MG63 (cell line): ENCODE measurements at places on chromosomes 3 and 15. TPM values are rescaled to one million over a fixed set of nuclear protein-coding genes. Genes with fewer than 3 reads are reported as not detected.

GRCh38 chr15:68416158-68416535, 15.8 kb downstream of the ITGA11 start:
- no peak for DNase-seq

- no peak for DNase-seq
These were observed 5.7 kb downstream of the SNX33 start for GRCh38 chr15:75653347-75653913.

Gene GPR149
- not detected in 2 replicates for total RNA-seq

Gene PP2D1
- not detected in 2 replicates for total RNA-seq

DNA sequence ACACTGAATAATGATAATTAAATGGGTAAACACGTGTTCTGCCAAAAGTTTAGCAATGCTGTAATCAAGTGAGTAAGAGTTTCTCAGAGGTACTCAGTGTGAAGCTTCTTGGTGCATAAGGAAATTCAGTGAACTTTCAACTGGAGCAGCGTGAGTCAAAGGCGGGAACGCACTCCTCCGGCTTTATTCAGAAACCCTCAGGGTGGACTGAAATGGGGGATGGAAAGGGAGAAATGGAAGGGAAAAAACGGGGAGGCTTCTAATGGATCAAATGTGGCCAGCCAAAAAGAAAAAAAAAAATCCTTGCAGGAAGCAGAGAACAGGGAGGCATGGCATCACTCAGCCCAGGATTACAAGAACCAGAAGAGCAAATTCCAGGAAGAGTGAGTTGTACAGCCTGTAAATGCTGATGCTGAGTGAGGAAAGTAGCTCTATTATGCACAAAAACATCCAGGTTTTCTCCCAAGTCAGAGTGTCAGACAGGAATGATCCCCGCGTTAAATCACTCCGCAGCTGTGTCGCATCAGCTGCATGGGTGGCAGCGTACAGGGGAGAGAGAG, 85.3 kb downstream of the ASB7 start:
- DNase-seq, result peak; percentile 92

Gene GP9
- not detected in 2 replicates for total RNA-seq

DNA sequence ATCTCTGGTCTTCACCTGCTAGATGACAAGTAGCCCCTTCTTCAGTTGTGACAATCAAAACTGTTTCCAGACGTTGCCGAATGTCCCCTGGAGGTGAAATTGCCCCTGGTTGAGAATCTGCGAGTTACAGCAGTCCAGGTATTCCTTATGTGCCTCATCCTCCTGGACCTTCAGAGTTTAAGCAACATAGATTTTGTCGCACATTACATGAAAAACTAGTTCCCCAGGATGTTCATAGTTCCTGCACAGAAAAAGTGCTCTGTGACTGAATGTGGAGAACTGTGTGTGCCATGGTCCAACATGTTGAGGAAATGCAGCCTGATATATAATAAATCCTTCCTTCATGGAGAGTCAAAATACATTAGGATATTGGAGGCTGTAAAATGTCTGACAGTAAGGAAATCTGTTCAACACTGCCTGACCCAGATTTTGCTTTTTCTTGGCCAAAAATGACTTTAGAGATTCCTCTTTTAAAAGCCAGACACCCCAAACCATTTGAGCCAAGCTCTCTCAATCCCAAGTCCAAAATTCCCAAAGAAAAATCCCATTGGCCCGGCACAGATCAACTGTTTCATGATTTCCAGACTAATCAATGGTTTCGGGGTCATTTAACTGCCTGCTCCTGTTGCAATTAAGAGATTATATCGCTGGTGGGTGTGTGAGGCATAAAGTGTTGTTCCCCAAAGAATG, 20.4 kb upstream of the SHC4 start:
- DNase-seq, result no peak

DNA sequence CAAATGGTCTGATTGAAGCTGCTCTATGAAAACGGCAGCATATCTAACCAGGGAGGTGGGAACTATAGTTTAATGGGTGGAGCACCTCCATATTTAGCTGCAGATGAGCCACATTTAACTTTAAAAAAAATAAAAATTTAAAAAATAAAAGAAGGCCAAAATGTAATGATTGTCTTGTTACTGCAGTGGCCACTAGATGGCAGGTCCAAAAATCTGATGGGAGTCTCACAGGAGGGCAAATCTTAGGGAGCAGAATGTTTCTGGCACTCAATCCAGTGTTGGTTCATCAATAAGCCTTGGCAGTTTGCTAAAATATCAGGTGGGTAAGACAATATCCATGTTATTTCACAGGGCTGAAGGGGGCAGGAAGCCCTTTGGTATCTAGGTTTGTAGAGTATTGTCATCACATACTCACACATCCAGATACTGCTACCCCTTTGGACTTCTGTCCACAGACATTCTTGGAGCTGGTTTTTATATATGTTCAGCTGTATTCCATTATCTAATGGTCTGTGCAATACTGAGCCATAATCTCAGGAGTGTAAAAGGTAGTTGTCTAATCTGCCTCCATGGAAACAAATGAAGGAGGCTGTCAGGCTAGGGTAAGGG, 233.3 kb downstream of the TIGIT start:
- DNase-seq, result no peak

GRCh38 chr15:75662823-75663519, 15.3 kb downstream of the SNX33 start:
- DNase-seq, result no peak

DNA sequence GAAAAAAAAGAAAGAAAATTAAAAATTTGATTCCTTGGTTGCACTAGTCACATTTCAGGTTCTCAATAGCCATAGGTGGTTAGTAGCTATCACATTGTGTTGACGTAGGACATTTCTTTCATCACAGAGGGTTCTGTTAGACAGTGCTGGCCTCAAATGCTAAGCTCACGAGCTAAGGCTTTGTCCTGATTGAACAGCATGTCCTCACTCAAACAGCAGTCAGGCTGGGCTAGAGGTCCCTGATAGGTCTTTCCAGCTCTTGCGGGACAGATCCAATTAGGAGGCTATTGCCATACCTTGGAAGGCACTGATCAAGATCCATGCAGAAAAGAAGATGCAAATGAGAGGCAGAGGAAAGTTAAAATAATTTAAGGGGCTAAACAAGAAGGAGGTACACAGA, 85.9 kb upstream of the HACD2 start:
- no peak for DNase-seq

- DNase-seq, result peak; percentile 39
These were observed 3.5 kb downstream of the SPINT1 start for GRCh38 chr15:40847223-40847961.

DNA sequence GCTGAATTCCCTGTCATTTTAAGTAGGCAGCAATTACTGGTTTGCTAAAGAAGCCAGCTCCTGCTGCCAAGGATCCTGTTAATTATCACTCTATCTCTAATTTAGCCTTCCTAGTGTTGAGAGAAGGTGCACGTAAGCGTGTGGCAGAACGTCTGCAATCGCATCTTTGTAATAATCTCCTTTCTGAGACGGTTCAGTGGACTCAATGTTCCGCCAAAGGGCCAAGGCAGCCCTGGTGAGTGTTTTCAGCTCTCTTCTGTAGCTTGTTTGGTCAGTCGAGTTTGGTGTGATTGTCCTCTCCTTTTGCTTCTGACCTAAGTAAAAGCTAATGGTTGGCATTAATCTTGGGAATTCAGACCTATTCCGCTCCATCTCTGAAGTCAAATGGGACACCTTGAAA, 24.2 kb downstream of the MITF start:
- DNase-seq, result no peak

Gene CASR
- not detected in 2 replicates for total RNA-seq

DNA sequence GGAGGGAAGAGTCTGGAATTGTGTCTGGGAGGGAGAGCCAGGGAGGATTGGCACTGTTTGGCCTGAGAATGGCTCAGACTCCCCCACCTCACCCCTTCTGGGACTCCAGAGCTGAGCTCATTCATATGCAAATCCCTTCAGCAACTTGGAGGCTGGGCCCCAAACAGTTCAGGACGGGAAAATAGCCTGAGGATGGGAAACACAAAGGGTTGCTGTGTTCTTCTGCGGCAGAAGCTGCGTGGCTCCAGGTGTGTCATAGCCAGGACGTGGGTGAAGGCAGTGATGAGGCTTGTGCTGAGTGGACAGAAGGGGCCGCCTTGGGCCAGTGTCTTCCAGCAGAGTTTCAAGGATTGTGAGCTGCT, 16.6 kb downstream of the MASP1 start:
- no peak for DNase-seq

Gene ZBTB38
- 15.8 and 29.9 TPM in 2 replicates for total RNA-seq

- DNase-seq, result no peak
These were observed 848.8 kb upstream of the GBE1 start for GRCh38 chr3:82610236-82610635.

GRCh38 chr3:75325716-75326115, 338.4 kb upstream of the FRG2C start:
- no peak for DNase-seq

Gene KNSTRN
- 72.1 and 101 TPM in 2 replicates for total RNA-seq

Gene SHQ1
- 17.7 and 32.4 TPM in 2 replicates for total RNA-seq

- DNase-seq, result no peak
These were observed 14.7 kb downstream of the XRN1 start for GRCh38 chr3:142433110-142433509.

- no peak for DNase-seq
These were observed 1.6 kb upstream of the SMAD6 start for GRCh38 chr15:66700412-66700801.

- peak; percentile 44 for DNase-seq
These were observed 18.8 kb upstream of the SSUH2 start for GRCh38 chr3:8663177-8664061.

Gene SCN5A
- not detected in 2 replicates for total RNA-seq

DNA sequence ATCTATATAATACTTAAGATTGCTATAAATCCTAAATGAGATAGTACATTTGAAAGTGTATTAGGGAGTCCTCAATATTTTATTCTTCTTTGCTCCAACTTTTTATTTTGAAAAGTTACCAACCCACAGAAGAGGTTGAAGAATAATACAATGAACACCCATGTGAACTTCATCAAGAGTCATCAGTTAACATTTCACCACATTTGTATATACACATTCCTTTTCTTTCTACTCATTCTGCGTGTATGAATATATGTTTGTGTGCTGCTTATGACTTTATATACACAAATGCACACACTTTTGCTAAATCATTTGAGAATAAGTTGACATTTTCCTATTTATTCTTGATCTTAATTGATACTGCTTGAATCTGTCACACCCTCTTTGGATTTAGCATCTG, 193.3 kb upstream of the CGNL1 start:
- no peak for DNase-seq

DNA sequence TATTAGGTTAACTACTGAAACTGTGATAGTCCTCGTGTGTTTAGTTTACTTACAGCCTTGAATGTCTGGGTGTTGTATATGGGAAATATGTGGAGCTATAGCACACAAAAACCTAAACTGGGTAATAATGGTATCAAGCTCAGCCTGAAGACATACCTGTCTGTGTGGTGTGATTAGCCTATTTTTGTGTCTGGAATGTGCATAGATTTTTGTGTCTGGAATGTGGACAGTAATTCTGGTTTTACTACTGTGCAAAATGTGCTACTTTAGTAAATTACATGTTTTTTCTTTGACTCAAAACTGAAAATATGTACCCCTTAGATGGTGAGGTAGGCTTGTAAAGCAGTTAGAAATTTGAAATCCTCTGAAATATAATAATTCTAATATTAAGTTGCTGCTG, 43.5 kb downstream of the CHD2 start:
- no peak for DNase-seq

DNA sequence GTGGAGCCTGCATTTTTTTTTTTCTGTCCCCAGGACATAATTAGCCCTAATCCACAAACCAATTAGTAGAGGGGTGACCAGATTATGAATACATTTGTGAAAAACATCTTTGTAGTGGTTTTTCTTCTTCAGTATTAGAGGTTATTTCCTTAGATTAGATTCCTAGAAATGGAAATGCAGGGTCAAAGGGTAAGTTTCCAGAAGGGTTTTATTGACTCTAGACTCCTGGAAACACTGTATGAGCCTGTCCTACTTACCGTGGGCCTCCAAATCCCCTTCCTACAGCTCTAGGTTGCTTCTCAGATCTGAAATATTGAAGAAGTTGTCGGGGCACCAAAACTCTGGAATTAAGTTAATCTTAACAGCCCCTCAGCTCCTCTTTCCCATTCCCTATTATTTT, 22.4 kb downstream of the SQOR start:
- DNase-seq, result no peak

DNA sequence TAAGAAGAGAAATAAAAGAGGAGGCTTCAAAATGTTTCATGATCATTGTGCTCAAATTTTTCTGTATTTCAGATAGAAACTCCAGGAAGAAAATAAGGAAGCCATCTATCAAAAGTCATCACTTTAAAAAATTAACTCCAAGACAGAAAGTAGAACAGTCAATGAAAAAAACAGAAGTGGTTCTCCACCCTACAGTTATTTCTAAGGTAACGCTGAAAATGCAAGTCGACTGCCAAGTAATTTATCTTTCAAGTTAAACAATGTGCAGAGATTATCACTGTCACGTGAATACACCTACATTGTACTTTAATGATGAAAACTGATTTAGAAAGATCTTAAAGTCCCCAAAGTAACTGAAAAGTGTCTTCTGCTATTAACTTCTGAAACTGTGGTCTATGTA, 78.5 kb upstream of the SNRPA1 start:
- no peak for DNase-seq

- no peak for DNase-seq
These were observed 11.5 kb downstream of the CTSH start for GRCh38 chr15:78933187-78933822.

DNA sequence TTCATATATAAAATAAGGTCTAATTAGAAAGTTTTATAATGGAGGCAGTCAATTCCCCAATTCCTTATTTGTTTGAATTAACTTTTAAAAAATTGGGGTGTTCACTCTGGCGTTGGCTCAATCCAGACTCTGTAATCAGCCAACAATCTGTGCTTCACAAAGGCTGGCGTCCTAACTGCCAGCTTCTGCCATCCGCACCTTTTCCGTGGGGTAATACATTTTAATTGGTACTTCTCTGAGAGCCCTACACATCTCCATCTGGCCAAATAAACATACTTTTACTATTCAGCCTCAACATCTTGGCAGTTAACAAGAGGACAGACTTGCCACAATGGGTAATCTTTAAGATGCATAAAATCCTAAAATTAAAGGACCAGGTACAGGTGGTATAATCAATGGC, 125.2 kb upstream of the CCNL1 start:
- DNase-seq, result no peak

Gene MUC13
- not detected in 2 replicates for total RNA-seq

Gene DOCK3
- total RNA-seq, result 0.26 TPM in 1 of 2 replicates, not detected in the other

GRCh38 chr3:46894256-46894655, 16.7 kb downstream of the PTH1R start:
- no peak for DNase-seq
